Stimulated activated CD4-positive, alpha-beta T cell treated with anti-CD3 and anti-CD28 coated beads, Interleukin-1b, Interleukin-23, amount 100 ng/mL, for 48 hours (primary cell): ENCODE measurements at places on chromosomes 3 and 15.

GRCh38 chr3:191334346-191334893 is 4.1 kb upstream of the UTS2B start:
- DNase-seq = no peak

- no peak for DNase-seq
These were observed 92.7 kb upstream of the CFAP20DC start for GRCh38 chr3:59142556-59142955.

DNA sequence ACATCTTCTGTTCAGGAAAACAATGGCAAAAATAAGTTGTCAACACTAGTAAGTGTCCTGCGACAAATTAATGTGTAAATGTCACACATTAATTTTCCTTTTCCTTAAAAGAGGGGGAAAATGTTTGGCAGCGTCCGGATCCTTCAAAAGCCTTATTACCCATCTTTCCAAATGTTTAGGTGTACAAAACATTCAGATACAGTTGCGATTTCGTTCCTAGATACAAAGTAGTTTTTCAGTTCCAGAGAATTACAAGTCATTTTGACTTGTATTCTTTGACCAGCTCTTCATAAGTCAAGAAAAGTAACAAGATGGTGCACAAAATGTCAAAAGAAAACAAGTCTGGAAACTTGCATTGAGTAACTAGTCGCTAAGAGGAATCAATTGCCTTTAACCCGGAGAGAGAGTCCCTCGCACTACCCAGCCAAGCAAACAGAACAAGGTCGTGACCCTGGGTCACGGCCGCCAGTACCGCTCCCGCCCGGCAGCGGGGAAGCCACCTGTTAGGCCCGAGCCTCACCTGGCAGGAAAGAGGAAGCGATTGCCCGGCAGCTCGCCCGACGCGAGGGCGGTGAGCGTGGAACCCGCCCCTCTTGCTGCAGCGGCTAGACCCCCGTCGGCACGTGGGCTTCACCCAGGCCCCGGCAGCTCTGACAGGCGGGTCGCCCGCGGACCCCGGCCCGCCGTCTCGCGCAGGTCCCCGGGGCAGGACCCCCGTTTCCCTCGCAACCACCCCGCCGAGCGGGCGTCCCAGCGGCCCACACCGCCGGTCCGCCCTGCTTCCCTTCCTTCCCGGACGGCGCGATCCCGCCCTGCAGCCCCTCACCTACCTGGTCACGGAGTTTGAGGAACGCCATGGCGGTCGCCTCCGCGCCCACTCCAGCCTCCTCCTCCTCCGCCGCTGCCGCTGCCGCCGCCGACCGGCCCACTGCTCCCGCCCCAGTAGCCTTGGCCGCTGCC is 61.0 kb upstream of the ANKRD28 start:
- DNase-seq = peak; percentile 69

DNA sequence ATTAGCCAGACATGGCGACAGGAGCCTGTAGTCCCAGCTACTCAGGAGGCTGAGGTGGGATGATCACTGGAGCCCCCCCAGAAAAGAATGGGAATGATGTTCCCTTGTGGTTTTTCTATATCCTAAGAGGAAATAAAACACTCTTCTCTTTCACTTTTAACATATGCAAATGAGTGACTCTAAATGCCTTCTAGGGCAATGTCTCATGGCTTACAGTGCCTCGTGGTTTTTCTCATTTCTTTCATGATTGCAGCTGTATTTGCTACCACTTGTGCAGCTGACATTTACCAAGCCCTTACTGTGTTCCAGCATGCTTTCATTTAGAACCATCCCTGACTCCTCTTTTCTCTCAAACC is 26.4 kb downstream of the STOML1 start:
- peak; percentile 24 for DNase-seq

- no peak for DNase-seq
These were observed 384.7 kb downstream of the EDEM1 start for GRCh38 chr3:5572168-5572567.

DNA sequence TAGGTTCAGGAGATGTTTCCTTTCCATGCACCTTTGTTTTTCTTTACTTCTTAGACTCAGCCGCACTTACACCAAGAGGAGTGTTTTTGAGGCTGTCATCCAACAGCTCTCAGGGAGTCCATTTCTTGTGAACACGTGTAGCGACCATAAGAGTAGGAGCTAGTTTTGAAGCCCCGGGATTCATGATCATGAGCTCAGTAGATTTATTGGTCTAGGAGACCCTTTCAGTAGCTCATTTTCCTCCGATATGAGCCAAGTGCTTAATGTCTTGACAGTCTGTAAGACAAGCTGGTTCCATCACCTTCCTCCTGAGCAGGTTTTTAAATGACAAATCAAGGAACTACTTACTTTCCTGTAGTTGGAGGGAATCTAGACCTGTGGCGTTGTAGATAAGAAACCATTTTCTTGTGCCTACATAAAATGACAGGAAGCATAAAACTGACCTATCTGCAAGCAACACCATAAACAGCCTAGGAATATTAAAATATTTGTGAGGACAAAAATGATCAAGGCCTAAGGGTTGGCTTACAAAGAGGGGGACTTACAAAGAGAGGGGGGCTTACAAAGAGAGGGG is 172.6 kb upstream of the BHLHE40 start:
- no peak for DNase-seq

DNA sequence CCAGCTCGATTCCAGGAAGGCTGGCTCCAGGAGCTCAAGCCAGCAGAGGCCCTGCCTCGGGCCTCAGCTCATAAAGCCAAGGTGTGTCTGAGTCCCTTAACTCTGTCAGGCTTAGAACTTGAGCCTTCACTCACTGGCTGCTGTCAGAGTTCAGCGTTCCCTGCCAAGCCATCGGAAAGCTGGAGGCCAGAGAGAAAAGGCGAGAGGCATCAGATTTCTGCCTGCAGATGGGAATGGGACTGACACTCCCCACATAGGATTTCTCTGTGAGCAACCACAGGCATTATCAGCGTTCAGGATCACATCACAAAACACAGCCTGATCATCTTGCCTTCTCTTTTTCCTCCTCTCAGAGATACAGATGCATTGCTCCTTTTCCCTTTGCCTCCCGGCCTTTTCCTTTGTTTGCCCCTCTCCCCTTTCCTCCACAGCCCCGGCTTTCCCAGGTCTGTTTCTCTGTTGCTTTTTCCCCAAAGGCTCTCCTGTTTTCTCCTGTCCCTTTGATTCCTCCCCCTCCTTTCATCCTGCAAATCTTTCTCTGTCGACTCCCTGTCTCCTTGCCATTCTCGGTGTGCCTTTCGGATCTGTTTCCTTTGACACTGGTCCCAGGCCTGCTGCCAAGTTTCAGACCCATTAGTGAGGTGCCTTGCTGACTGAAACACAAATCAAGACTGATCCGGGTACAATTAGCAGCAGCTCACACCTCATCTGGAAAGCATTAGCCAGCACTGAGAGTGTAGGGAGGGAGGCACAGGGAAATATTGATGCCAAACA is 44.5 kb upstream of the BOC start:
- no peak for DNase-seq

DNA sequence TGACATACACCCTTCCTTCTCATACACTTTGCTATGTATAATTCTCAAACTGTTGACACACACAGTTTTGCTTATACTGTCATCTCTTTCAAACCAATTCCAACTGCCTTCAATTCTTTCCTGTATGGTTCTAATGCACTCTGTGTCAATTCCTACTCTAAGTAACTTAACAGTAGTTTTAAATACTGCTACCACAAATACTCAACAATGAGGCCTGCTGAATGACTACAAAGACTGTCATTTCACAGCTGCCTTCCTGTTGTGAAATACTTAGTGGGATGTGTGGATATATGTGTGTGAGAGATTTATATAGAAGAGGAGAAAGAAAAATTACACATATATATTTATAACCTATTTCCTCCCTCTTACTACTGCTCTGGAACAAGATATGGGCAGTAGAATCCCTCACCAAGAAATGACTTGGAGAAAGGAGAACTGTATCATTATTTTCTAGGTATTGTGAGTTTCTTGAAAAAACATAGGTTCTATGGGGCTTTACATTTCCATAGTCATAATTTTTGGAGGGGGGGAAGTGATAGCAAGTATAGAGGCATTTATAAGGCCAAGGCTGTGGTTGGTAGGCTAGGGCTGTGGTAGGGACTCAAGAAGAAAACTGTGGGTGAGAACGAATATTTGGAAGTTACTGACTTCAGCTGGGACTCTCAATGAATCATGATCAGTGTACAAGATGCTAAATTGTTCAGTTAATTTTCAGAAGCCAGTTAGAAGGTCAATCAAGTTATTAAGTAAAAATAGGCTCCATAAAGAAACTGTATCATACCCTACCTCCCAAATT is 88.7 kb downstream of the ANKRD28 start:
- DNase-seq = no peak

DNA sequence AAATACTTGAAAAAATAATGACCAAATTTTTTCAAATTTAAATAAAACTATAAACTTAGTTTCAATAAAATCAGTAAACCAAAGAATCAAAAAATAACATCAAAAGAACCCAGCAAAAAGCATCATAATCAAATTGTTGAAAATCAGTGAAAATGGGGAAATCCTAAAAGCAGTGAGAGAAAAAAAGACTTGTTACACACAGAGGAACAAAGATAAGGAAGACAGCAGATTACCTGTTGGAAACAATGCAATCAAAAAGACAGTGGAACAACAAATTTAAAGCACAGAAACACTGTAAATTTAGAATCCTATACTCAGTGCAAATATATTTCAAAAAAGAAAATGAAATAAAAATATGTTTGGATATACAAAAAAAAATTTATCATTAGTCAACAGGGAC is 156.2 kb upstream of the LMCD1 start:
- no peak for DNase-seq

GRCh38 chr3:160003520-160004128 is 15.0 kb downstream of the IL12A start:
- DNase-seq = peak; percentile 39

GRCh38 chr3:7270731-7271130 is 409.8 kb downstream of the GRM7 start:
- no peak for DNase-seq

DNA sequence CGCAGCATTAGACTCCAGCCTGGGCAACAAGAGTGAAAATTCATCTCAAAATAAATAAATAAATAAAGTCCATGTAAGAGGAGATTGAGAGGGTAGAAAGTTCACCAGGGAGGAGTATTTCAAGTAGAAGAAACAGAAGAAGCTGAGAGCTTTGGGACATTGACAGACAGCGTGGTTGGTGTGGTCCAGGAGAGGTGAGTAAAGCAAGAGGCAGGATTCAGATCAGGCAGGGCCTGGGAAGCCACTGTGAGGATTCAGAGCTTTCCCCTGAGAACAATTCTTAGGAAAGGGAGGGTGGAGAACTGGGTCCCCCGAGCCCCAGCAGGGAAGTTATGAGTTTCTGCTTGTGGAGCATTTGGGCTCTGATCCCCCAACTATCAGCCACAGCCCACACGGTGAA is 54.2 kb upstream of the AMOTL2 start:
- DNase-seq = no peak

DNA sequence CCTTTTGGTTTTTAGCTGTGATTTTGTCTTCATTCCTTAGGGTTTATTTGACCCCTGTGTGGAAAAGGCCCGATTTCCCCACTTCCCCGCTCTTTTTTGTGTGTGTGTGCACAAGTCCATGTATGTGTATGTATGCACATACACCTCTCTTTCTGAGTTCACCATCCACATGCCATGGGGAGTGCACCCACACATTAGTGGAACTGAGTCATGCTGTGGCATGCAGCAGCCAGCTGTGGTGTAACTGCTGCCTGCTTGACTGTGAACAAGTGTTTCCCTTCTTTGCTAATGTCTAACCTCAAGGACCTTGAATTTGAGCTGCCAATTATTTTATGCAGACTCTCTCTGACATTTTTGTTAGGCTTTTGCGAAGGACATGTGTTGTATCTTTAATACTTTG is 434.9 kb upstream of the TPM1 start:
- no peak for DNase-seq

DNA sequence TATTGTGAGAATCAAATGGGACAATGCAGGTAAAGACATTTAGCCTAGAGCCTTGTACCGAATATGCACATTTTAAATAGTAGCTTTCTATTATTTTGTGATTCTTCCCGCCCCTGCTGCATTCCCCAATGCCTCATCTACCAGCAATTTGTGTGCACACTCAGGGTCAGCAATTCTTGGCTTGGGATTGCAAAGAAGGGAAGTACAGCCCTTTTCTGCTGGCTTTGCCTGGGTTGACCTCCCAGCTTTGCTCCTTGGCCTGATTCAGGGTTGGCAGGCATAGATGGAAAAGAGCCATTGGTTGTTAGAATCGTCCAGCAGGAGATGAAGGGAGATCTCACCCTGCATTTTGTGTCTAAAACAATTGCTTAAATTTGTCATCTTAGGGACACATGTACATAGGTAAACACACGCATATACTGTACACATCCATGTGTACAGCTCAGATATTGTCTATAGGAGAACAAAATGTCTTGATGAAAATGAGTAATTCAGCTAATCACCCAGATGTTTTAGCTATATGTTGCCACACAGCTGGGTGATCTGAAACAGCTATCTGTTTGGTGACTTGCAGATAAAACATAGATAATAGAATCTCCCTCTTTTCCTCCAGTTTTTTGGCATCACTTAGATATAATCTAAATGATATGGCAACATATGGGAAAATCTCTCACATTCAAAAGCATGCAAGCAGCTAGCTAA is 340.9 kb upstream of the TBL1XR1 start:
- DNase-seq = no peak

DNA sequence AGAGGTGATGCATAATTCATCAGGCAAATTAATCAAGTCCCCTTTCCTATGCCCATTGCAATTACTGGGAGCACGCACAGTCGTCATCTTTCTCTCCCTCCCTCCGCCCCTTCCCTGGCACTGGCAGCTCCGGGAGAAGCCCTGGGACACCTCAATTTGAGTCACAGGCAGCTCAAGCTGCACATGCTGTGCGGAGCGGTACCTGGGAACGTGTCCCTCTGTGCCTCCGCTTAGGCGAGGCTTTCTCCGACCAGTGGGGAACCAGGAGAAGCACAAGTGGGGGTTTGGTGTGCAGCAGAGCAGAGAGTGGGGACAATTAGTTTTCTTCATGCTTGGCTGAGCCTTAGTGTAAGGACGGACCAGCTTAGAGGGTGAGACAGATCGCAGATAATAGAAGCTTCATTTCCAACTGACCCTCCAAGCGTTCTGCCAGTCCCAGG is 88.3 kb downstream of the SOX14 start:
- no peak for DNase-seq

- no peak for DNase-seq
These were observed 119.2 kb downstream of the FHIT start for GRCh38 chr3:61132062-61132461.
